HepG2 (cell line): ENCODE measurements at places on chromosomes 6 and 20. TPM values are rescaled to one million over a fixed set of nuclear protein-coding genes. Genes with fewer than 3 reads are reported as not detected.
A peak's percentile ranks its signal among the peaks of the same experiment; 100 is the strongest.

DNA sequence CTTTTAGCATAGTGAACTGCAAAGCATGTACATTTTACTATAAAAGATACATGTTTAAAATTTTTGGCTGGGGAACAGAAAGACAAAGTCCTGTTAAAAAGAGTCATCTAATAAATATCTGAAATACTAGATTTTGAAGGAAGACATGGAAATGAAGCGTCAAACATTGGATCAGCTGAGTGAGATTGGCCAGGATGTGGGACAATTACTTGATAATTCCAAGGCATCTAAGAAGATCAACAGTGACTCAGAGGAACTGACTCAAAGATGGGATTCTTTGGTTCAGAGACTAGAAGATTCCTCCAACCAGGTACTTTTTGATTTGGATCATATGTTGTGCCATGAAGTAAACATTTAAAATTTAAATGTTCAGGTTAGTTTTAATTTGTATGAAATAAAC lies 162.3 kb downstream of the UTRN start:
- H3K4me1 ChIP-seq, result no peaks in the 10 kb centered on the region
- no peak for DNase-seq
- no peaks in the 10 kb centered on the region for H3K27me3 ChIP-seq
- H3K36me3 ChIP-seq, result peaks cover 31% of the 10 kb centered on the region
- H3K4me3 ChIP-seq, result no peak overlapping the region
- no peak overlapping the region for H3K27ac ChIP-seq

DNA sequence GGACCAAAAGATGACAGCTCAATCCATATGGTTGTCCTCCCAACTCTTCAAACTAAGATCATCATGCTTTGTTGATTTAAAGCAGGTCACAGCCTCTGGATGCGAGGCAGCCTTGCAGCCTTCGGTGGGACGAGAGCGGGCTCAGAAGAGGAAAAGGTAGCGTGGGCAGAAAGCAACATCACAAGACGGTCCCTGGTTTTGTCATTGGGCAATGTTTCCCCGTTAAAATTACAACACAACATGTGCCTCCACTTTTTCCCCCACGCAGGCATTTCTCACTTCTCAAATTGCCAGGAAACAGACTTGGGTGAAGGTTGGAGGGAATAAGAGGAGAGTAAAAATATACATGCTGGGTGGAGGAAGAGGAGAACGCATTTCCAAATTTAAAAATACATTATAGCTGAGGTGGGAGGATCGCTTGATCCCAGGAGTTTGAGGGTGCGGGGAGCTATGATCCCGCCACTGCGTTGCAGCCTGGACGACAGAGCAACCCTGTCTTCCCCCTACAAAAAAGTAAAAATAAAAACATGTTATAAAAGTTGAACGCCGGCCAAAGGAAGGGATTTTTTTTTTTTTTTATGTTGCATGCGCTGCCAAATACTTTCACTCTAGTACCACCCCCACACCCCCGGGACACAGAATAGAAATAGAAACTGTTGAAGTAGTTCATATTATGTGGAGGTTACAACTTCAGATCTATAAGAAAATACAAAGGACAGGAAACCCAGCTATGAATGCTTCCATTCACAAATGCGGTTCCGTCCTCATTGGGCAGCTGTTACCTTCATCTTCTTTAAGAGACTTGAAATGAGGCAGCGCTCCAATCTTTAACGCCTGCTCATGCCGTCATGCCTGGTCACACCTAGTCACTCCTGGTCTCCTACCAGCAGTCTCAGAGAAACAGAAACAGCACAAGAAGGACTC lies 13.9 kb upstream of the NAA20 start:
- DNase-seq, result no peak
- peaks cover 74% of the 10 kb centered on the region for H3K4me1 ChIP-seq
- peak overlapping the region; percentile 87 for H3K27ac ChIP-seq

GRCh38 chr20:21702553-21703470 lies 2.7 kb upstream of the PAX1 start:
- DNase-seq, result peak; percentile 39
- H3K4me3 ChIP-seq, result no peak overlapping the region
- peaks cover 87% of the 10 kb centered on the region for H3K27me3 ChIP-seq
- H3K27ac ChIP-seq, result no peak overlapping the region

Gene CLPSL1
- total RNA-seq, result not detected in 2 replicates

GRCh38 chr6:41965429-41966213 lies 24.0 kb upstream of the CCND3 start:
- no peaks in the 10 kb centered on the region for H3K36me3 ChIP-seq
- H3K27ac ChIP-seq, result no peak overlapping the region
- H3K27me3 ChIP-seq, result no peaks in the 10 kb centered on the region
- DNase-seq, result peak; percentile 84
- H3K4me1 ChIP-seq, result peaks cover 45% of the 10 kb centered on the region

- no peaks in the 10 kb centered on the region for H3K36me3 ChIP-seq
- no peak overlapping the region for H3K27ac ChIP-seq
- no peaks in the 10 kb centered on the region for H3K4me1 ChIP-seq
- H3K4me3 ChIP-seq, result no peak overlapping the region
Measured at GRCh38 chr6:155038104-155038503, 43.0 kb downstream of the TIAM2 start.

Gene EFCAB8
- total RNA-seq, result 0.22 TPM in 1 of 2 replicates, not detected in the other

GRCh38 chr20:32344835-32345506 lies 13.2 kb upstream of the ASXL1 start:
- H3K27me3 ChIP-seq, result no peaks in the 10 kb centered on the region
- peak overlapping the region; percentile 10; the same call in 1 of the 2 replicates for H3K4me3 ChIP-seq
- no peaks in the 10 kb centered on the region for H3K36me3 ChIP-seq
- DNase-seq, result no peak

GRCh38 chr20:57894096-57894495 lies 184.3 kb upstream of the PMEPA1 start:
- no peak for DNase-seq
- no peak overlapping the region for H3K4me3 ChIP-seq
- peaks cover 10% of the 10 kb centered on the region for H3K27me3 ChIP-seq
- no peak overlapping the region for H3K27ac ChIP-seq
- H3K4me1 ChIP-seq, result no peaks in the 10 kb centered on the region; the same call in 1 of the 2 replicates
- H3K36me3 ChIP-seq, result no peaks in the 10 kb centered on the region

GRCh38 chr6:94588301-94588700 lies 989.0 kb upstream of the MANEA start:
- H3K27me3 ChIP-seq, result no peaks in the 10 kb centered on the region; the same call in 1 of the 2 replicates
- no peak overlapping the region for H3K27ac ChIP-seq
- no peaks in the 10 kb centered on the region for H3K36me3 ChIP-seq
- H3K4me3 ChIP-seq, result no peak overlapping the region

Gene TBX18
- not detected in 2 replicates for total RNA-seq

GRCh38 chr6:52632011-52632410 lies 38.9 kb upstream of the TMEM14A start:
- peaks cover 26% of the 10 kb centered on the region for H3K4me1 ChIP-seq
- H3K27me3 ChIP-seq, result no peaks in the 10 kb centered on the region
- no peak for DNase-seq
- no peaks in the 10 kb centered on the region for H3K36me3 ChIP-seq
- no peak overlapping the region for H3K4me3 ChIP-seq

DNA sequence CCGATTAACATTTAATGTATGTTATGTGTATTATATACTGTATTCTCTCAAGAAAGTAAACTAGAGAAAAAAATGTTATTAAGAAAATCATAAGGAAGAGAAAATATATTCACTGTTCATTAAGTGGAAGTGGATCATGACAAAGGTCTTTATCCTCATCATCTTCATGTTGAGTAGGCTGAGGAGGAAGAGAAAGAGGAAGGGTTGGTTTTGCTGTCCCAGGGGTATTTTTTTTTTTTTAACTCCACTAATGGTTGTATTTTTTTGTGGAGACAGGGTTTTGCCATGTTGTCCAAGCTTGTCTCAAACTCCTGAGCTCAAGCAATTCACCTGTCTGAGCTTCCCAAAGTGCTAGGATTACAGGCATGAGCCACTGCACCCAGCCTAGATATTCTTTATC lies 11.0 kb downstream of the ECT2L start:
- no peak overlapping the region for H3K4me3 ChIP-seq
- no peaks in the 10 kb centered on the region for H3K27me3 ChIP-seq
- no peak for DNase-seq
- H3K27ac ChIP-seq, result no peak overlapping the region
- no peaks in the 10 kb centered on the region for H3K36me3 ChIP-seq

DNA sequence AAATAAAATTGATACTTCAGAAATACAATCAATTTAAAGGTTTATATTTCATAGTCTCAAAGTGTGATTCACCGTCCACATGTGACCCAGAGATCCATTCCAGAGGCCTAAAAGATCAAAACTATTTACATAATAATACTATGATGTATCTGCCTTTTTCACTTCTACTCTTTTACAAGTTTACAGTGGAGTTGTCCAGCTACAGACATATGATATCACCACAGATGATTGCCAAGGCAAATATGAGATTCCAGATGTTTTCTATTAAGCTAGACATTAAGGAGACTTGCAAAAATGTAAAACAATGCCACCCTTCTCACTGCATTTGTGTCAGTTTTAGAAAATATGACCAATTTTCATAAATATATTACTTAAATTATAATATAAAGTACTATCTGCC lies 443.7 kb downstream of the GJA1 start:
- peaks cover 2% of the 10 kb centered on the region for H3K4me1 ChIP-seq
- H3K27ac ChIP-seq, result no peak overlapping the region
- DNase-seq, result no peak
- no peaks in the 10 kb centered on the region for H3K27me3 ChIP-seq
- H3K4me3 ChIP-seq, result no peak overlapping the region

DNA sequence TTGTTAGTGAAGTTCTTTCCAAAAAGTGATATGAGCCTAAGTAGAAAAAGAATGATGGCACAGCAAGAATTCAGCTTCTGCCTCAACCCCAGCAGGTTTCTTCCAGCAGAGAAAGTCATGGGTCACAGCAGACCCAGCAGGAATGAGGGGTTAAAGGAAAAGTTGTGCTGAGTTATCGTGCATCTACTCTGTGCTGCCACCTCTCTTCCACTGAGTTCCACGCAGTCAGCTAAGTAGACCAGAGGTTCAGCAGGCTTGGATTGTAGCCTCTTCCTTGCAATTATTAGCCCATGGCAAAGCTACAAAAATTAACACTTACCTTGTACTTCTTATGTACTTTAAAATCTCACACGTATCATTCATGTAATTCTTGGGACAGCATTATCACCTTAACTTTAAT lies 510.8 kb downstream of the PTPRT start:
- DNase-seq, result peak; percentile 10
- no peak overlapping the region for H3K27ac ChIP-seq
- H3K36me3 ChIP-seq, result no peaks in the 10 kb centered on the region
- no peak overlapping the region for H3K4me3 ChIP-seq
- H3K27me3 ChIP-seq, result no peaks in the 10 kb centered on the region

DNA sequence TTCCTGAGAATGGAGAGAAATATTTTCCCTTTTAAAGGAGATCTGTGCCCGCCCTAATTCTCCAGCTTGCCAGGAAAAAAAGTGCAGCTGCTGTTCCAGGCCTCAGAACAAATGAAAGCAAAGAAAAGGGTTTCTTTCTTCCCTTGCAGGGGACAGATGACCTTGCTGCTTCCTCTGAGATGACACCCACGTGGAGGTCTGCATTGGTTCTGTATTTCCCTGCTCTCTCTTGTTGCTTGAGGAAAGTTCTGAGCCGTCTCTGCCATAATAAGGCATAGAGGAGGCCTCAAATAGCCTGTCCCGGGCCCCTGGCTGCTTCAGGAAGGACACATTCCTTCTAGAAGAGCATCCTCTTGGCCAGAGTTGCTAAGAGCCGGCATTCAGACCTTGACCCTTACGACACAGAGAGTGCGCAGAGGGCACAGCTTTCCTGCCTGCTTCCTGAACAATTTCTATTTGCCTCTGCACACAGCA lies 501.8 kb upstream of the SULF2 start:
- DNase-seq, result peak; percentile 63
- peaks cover 67% of the 10 kb centered on the region for H3K4me1 ChIP-seq
- peaks cover 12% of the 10 kb centered on the region for H3K27me3 ChIP-seq
- H3K36me3 ChIP-seq, result no peaks in the 10 kb centered on the region
